SJSA1 (cell line): ENCODE measurements at places on chromosomes 2 and 18. TPM values are rescaled to one million over a fixed set of nuclear protein-coding genes. Genes with fewer than 3 reads are reported as not detected.

KCNK3 gene
- not detected in 2 replicates for total RNA-seq

CHRND gene
- not detected in 2 replicates for total RNA-seq

NMUR1 gene
- total RNA-seq, result 0.21 and 1.0 TPM in 2 replicates

SMYD1 gene
- not detected in 2 replicates for total RNA-seq

INO80C gene
- 5.7 and 7.5 TPM in 2 replicates for total RNA-seq

ABCG8 gene
- not detected in 2 replicates for total RNA-seq

IL36A gene
- total RNA-seq, result not detected in 2 replicates

- no peak overlapping the region for H3K4me3 ChIP-seq
- no peaks in the 10 kb centered on the region for H3K4me1 ChIP-seq
- no peaks in the 10 kb centered on the region for H3K27me3 ChIP-seq
- H3K36me3 ChIP-seq, result no peaks in the 10 kb centered on the region
- no peak overlapping the region for H3K27ac ChIP-seq
Measured at GRCh38 chr2:35199298-35199697, 1156.3 kb upstream of the CRIM1 start.

DNA sequence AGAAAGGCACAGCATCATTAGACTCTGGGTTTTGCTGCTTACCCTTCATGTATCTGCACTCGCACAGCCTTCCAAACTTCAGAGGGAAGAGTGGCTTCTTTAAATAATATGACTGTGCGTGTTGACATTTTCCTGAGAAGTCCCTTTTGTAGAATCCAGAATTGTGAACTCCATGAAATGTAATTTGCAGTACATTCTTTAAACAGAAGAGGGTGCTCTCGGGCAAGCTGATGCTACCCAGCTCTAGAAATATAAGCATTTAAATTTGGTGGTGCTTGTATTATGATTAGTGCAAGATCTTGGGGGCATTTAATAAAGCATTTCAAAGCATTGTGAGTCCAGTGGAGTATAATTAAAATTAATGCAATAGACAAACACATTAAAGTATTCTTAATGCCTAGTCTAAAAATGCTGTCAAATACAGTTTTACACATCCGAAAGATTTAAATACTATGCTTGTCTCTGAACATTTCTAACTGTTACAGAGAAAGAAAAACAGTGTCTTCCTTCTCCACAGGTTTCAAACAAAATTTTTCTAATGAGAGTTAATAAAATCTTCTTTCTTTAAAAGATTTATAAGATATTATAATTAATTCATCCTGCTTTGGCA, 17.3 kb upstream of the GTF2A1L start:
- H3K27me3 ChIP-seq, result no peaks in the 10 kb centered on the region; the same call in 1 of the 2 replicates
- no peaks in the 10 kb centered on the region for H3K4me1 ChIP-seq
- H3K27ac ChIP-seq, result no peak overlapping the region
- H3K4me3 ChIP-seq, result no peak overlapping the region

GRCh38 chr2:143296089-143296488, 166.9 kb downstream of the ARHGAP15 start:
- H3K4me3 ChIP-seq, result no peak overlapping the region
- H3K4me1 ChIP-seq, result no peaks in the 10 kb centered on the region
- DNase-seq, result no peak
- no peaks in the 10 kb centered on the region; the same call in 1 of the 2 replicates for H3K27me3 ChIP-seq
- no peak overlapping the region for H3K27ac ChIP-seq
- H3K36me3 ChIP-seq, result no peaks in the 10 kb centered on the region

GRCh38 chr18:79107886-79108285, 38.7 kb downstream of the ATP9B start:
- H3K4me1 ChIP-seq, result no peaks in the 10 kb centered on the region
- DNase-seq, result no peak
- no peaks in the 10 kb centered on the region for H3K27me3 ChIP-seq
- H3K27ac ChIP-seq, result no peak overlapping the region

DNA sequence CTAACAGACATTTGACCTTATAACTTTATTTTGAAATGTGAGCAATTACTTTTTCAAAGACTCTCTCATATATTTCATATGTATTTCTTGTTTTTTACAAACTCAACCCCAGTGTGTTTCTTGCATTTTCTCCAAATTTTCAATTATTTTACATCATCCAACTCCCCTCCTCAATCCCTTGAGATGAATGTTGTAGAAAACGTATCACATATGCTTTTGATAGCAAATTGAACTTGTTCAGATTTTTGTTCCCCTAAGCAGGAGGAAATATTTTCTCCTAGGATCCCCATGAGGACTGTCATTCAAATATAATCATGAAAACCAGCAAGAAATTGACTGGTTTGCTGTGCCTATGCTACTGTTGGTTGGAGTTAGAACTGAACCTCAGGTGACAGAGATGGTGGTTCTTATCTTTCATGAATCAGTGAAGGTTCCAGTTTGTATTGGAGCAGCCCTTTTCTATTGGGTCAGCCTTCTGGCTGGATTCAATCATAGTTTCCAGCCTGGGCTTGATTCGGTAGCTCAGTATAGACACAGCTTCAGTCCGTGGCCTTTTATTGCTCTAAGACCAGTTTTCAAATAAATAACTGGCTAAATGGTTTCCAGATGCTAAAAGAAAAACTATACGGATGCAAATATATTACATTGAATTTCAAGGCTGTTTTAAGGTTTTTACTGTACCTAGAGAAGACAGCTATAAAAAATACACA, 591.0 kb downstream of the EPHA4 start:
- H3K4me3 ChIP-seq, result no peak overlapping the region
- no peak overlapping the region for H3K27ac ChIP-seq
- H3K36me3 ChIP-seq, result no peaks in the 10 kb centered on the region
- no peaks in the 10 kb centered on the region for H3K4me1 ChIP-seq
- no peaks in the 10 kb centered on the region for H3K27me3 ChIP-seq

- H3K36me3 ChIP-seq, result no peaks in the 10 kb centered on the region
- no peaks in the 10 kb centered on the region for H3K27me3 ChIP-seq
- H3K4me1 ChIP-seq, result no peaks in the 10 kb centered on the region
- no peak overlapping the region for H3K27ac ChIP-seq
- no peak for DNase-seq
Measured at GRCh38 chr2:52260904-52261303, 1229.0 kb upstream of the NRXN1 start.

DNA sequence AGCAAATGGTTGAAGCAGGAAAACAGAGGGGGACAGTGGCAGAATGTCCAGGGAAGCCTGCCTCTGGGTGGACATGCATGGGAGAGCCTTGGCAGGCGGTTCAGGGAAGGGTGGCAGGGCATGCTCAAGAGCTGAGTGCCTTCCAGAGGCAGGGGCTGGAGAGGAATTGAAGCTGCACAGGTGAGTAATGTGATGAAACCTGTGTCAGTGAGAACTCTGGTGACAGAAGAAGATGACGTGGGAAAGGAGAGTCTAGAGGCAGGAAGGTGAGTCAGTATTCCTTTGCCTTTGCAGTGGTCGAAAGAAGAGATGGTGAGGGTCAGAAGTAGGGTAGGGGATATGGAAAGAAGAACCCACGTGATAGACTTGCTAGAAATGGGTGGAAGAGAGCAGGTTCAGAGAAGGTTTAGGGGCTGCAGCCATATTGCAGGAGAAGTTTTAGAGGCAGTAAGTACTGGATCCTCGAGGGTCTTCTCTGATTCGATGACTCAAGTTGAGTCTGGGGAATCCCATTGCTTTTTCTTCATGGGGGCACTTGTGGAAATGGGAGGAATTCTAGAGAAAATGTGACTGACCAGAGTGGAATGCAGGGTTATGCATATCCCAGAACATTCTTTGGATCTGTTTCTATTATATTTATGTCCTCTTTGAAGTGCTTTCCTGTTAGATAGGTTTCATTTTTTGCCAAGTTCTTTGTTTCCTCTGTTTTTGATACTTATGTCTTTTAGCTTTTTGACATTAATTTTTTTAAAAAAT, 37.4 kb downstream of the TMEM87B start:
- H3K4me3 ChIP-seq, result no peak overlapping the region
- peaks cover 21% of the 10 kb centered on the region for H3K4me1 ChIP-seq
- H3K27ac ChIP-seq, result peak overlapping the region; percentile 74
- H3K36me3 ChIP-seq, result peaks cover 50% of the 10 kb centered on the region
- H3K27me3 ChIP-seq, result no peaks in the 10 kb centered on the region
- DNase-seq, result peak; percentile 62

- H3K4me3 ChIP-seq, result no peak overlapping the region
- H3K27ac ChIP-seq, result no peak overlapping the region
- DNase-seq, result peak; percentile 40
- H3K27me3 ChIP-seq, result no peaks in the 10 kb centered on the region
- H3K36me3 ChIP-seq, result no peaks in the 10 kb centered on the region
Measured at GRCh38 chr2:127573771-127574170, 38.3 kb downstream of the MYO7B start.

GRCh38 chr2:184039493-184039892, 558.8 kb upstream of the ZNF804A start:
- no peaks in the 10 kb centered on the region for H3K36me3 ChIP-seq
- no peaks in the 10 kb centered on the region for H3K4me1 ChIP-seq
- DNase-seq, result no peak
- H3K27me3 ChIP-seq, result no peaks in the 10 kb centered on the region
- no peak overlapping the region for H3K4me3 ChIP-seq
- no peak overlapping the region for H3K27ac ChIP-seq

DNA sequence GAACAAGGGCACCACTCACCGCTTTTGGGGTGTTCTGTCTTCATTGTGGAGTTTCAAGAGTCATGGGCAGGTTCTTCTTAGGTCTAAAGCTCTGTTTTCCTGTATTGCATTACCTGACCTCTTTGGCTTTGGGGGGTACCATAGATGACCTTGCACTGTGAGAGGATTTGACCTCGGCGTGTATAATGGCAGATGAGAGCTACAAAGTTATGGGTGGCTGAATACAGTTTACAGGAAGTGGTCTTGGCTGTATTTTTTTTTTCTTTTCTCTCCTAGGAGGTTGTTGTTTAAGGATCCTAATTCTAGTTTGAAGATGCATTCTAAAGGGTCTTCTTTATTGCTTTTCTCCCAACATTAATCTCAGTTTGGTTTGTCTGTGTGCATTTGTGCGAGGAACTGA, 11.5 kb downstream of the GAL3ST2 start:
- H3K4me3 ChIP-seq, result no peak overlapping the region
- H3K36me3 ChIP-seq, result no peaks in the 10 kb centered on the region
- H3K27me3 ChIP-seq, result no peaks in the 10 kb centered on the region; the same call in 1 of the 2 replicates
- no peaks in the 10 kb centered on the region for H3K4me1 ChIP-seq

- H3K27ac ChIP-seq, result no peak within 1 kb of the TSS
- DNase-seq, result no peak
- no peaks in the 10 kb centered on the region for H3K36me3 ChIP-seq
- no peak within 1 kb of the TSS for H3K4me3 ChIP-seq
- H3K27me3 ChIP-seq, result peaks cover 44% of the 10 kb centered on the region
- peaks cover 4% of the 10 kb centered on the region for H3K4me1 ChIP-seq
Measured at GRCh38 chr2:222671259-222672067, at the start of gene MOGAT1. Gene MOGAT1 (plus strand): TSS chr2:222671658. CDS start chr2:222671786, 128 bp downstream.

DNA sequence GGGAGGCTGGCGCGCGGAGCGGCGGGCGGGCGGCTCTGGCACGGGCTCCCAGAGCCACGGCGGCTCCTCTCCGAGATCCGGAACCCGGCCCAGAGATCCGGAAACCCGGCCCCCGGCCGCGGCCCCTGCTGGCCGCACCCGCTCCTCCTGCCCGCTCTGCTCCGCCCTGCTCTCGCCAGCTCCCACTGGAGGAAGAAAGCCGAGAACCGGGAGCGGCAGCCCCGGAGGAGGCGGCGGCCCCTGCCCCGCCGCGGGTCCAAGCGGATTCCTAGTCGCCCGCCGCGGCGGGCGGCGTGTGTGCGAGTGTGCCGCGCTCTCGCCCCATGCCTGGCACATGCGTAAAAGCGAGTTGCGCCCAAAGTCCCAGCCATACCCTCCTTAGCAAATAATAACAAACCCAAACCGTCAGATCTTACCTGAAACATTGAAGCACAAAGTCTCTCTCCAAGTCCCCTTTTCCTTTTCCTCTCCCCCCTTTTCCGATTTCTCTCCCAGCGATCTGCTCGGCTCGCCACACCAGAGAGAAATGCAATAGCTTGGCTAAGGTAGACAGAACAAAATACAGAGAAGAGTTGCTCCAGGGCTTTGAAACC, 108.7 kb upstream of the KCTD1 start:
- peak; percentile 59 for DNase-seq
- H3K4me1 ChIP-seq, result peaks cover 11% of the 10 kb centered on the region
- H3K27ac ChIP-seq, result no peak overlapping the region
- peak overlapping the region; percentile 50 for H3K4me3 ChIP-seq
- H3K27me3 ChIP-seq, result peaks cover 66% of the 10 kb centered on the region
- no peaks in the 10 kb centered on the region for H3K36me3 ChIP-seq

DNA sequence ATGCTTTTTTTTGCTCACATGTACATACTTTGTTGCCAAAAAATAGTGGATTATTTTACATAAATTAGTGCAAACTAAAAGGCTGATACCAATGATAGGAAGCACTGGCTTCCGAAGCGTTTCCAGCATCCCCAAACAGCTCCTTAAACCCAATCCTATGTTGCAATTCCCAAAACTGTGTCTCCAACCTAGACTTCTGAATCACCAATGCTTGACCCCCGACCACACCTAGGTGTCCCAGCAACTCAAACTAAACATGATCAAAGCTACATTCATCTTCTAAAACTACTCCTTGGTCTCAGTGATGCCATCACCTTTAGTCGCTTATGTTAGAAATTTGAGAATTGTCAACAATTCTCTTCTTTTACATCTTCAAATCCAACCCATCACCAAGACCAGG, 13.4 kb downstream of the ATP8B1 start:
- H3K4me1 ChIP-seq, result peaks cover 46% of the 10 kb centered on the region
- H3K27me3 ChIP-seq, result no peaks in the 10 kb centered on the region
- H3K4me3 ChIP-seq, result no peak overlapping the region
- DNase-seq, result no peak
- no peak overlapping the region for H3K27ac ChIP-seq

DNA sequence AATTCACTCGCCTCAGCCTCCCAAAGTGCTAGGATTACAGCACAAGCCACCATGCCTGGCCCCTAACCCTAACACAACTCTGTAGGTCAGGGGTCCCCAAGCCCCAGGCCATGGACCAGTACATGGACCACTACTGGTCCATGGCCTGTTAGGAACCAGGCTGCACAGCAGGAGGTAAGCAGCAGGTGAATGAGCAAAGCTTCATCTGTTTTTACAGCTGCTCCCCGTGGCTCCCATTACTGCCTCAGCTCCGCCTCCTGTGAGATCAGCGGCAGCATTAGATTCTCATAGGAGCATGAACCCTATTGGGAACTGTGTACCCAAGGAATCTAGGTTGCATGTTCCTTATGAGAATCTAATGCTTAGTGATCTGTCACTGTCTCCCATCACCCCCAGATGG, 201.7 kb downstream of the NRP2 start:
- DNase-seq, result no peak
- no peaks in the 10 kb centered on the region for H3K27me3 ChIP-seq
- no peaks in the 10 kb centered on the region for H3K4me1 ChIP-seq

GRCh38 chr2:48504647-48505327, 25.2 kb upstream of the STON1 start:
- peaks cover 12% of the 10 kb centered on the region for H3K36me3 ChIP-seq
- peak; percentile 65 for DNase-seq
- peak overlapping the region; percentile 57 for H3K27ac ChIP-seq
- H3K27me3 ChIP-seq, result no peaks in the 10 kb centered on the region
- H3K4me3 ChIP-seq, result no peak overlapping the region

DNA sequence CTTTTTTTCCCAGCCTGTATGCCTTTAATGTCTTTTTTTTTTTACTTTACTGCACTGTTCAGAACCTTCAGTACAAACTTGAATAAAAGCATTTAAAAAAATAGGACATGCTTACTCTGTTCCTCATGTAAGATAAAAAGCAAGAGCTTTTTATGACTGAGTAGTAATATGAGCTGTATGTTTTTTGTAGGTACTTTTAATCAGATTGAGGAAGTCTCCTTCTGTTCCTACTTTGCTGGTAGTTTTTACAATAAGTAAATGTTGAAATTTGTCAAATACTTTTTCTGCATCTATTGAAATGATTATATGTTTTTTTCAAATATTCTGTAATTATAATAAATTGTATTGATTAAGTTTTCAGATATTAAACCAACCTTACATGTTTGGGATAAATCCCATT, 189.8 kb downstream of the FAM210A start:
- H3K27ac ChIP-seq, result no peak overlapping the region
- no peak for DNase-seq
- no peaks in the 10 kb centered on the region for H3K4me1 ChIP-seq
- H3K27me3 ChIP-seq, result peaks cover 12% of the 10 kb centered on the region

GRCh38 chr18:32803568-32803967, 30.7 kb upstream of the KLHL14 start:
- no peaks in the 10 kb centered on the region for H3K36me3 ChIP-seq
- H3K4me3 ChIP-seq, result no peak overlapping the region
- no peaks in the 10 kb centered on the region for H3K27me3 ChIP-seq
